CD4-positive, CD25-positive, alpha-beta regulatory T cell (primary cell): ENCODE measurements at places on chromosomes 3 and 15.

- peaks cover 4% of the 10 kb centered on the region for H3K4me1 ChIP-seq
- no peaks in the 10 kb centered on the region for H3K36me3 ChIP-seq
- no peak for DNase-seq
- H3K27me3 ChIP-seq: no peaks in the 10 kb centered on the region
Observed at GRCh38 chr3:11713171-11713570, 69.5 kb upstream of the VGLL4 start.

DNA sequence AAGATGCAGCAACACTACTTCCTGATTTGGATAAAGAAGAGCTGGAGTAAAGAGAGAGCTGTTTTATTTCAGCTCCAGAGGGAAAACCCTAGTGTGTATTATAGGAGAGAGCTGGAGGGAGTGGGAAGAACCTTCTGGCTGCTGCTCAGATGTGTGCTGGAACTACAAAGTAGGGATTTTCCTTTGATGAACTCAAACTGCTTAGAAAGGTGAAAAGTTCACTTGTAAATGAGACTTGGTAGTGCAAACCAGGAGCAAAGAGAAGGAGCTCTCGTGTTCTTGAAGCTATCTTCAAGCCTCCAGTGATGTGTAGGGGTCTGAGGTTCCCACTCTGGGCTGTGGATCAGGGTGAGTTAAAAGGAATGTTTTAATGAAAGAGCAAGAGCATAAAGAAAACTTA, 110.4 kb downstream of the EDEM1 start:
- DNase-seq: no peak
- H3K27ac ChIP-seq: no peak overlapping the region
- no peak overlapping the region for H3K4me3 ChIP-seq
- H3K36me3 ChIP-seq: no peaks in the 10 kb centered on the region
- no peaks in the 10 kb centered on the region for H3K4me1 ChIP-seq

GRCh38 chr15:84934942-84935729, 46.5 kb upstream of the PDE8A start:
- DNase-seq: no peak
- no peaks in the 10 kb centered on the region for H3K27me3 ChIP-seq
- H3K4me3 ChIP-seq: no peak overlapping the region

DNA sequence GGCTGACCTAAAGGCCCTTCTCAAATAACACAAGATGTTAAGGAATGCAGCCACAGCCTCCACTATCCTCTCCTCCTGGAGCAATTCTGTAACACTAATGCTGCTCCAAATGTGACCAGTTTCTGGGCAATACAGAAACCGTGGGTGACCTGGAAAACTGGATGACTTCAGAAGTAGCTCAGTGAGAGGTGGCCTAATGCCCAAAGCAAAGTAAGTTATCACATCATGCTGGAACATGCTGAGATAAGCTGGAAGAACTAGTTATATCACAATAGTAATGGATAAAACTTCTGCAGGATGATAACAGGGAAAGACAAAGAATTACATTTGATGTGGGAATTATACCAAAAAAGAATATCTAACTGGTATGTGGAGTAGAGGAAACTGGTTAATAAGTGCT, 72.0 kb downstream of the DHX30 start:
- no peak overlapping the region for H3K27ac ChIP-seq
- no peak overlapping the region for H3K4me3 ChIP-seq
- no peaks in the 10 kb centered on the region for H3K4me1 ChIP-seq
- no peak for DNase-seq
- no peaks in the 10 kb centered on the region for H3K27me3 ChIP-seq

GRCh38 chr3:179020112-179020511, 51.5 kb downstream of the ZMAT3 start:
- H3K4me1 ChIP-seq: peaks cover 5% of the 10 kb centered on the region
- H3K4me3 ChIP-seq: no peak overlapping the region
- peaks cover 4% of the 10 kb centered on the region for H3K36me3 ChIP-seq
- DNase-seq: no peak

DNA sequence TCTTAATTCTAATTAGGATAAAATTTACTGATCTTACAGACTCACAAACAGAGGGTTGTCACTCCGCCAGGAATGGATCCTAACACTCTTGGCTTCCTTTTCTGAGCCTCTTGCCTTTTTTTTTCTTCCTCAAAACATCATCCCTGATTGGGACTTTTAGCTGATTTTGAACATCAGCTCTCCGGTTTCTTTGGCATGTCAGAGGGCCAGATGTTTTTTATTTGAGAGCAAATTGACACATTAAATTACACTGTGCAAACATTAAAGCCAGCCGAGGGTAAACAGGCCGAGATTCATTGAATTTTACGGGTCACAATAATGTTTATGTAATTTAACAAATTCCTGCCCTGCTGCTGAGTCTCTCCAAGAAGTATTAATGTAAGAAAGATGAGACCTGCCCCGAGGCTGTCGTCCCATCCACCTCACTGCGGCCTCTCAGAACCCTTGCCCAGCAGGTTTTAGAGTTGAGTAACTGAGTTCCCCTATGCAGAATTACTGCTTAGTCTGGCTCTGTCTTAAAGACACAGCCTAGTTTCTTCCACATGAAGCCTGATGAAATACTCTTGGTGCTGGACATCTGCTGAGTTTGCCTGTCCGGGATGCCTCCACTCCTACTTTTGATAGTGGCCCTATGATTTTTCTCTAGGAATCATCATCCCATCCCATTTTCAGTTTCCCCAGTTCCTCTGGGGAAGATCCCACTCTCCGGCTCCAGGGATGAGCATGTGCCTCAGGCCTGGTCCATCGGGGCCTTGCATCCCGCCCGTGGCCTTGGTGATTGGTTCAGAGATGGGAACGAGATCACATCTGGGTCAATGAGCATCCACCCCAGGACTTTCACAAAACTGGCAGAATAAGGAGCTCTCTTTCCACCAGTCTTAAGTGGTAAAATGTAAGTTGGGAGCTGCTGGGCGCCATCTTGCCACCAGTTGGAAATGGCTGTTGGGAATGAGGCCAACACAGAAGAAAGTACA, 226.6 kb upstream of the TLE3 start:
- H3K36me3 ChIP-seq: no peaks in the 10 kb centered on the region
- H3K27me3 ChIP-seq: no peaks in the 10 kb centered on the region
- no peak overlapping the region for H3K4me3 ChIP-seq

GRCh38 chr15:58257776-58258325, 119.7 kb downstream of the AQP9 start:
- H3K27me3 ChIP-seq: peaks cover 1% of the 10 kb centered on the region
- H3K4me3 ChIP-seq: no peak overlapping the region
- no peaks in the 10 kb centered on the region for H3K36me3 ChIP-seq

DNA sequence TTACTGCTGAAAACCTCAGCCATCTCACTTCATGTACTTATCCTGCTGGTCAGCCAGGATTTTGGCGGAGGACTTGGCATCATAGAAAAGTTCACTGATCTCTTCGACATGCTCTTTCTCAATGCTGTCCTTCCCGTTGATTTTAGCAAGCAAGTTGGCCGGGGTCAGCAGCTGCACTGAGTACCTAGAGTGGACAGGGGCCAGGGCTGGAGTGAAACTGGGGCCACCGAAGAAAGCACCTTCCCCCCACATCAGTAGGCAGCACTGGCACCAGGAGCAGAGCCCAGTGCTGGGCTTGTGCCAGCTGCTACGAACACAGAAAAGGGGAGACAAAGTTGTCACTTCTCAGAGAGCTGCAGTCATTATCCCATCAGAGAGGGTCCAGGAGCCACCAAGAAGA, 29.0 kb downstream of the SEC61A1 start:
- peaks cover 70% of the 10 kb centered on the region for H3K36me3 ChIP-seq
- H3K4me1 ChIP-seq: peaks cover 10% of the 10 kb centered on the region
- no peaks in the 10 kb centered on the region for H3K27me3 ChIP-seq
- no peak overlapping the region for H3K4me3 ChIP-seq
- DNase-seq: no peak

- H3K36me3 ChIP-seq: peaks cover 26% of the 10 kb centered on the region
- no peaks in the 10 kb centered on the region for H3K27me3 ChIP-seq
- no peak overlapping the region for H3K27ac ChIP-seq
- peaks cover 11% of the 10 kb centered on the region for H3K4me1 ChIP-seq
- no peak overlapping the region for H3K4me3 ChIP-seq
Observed at GRCh38 chr15:99709243-99709986, 23.8 kb downstream of the LYSMD4 start.

GRCh38 chr3:45962033-45962432, 18.8 kb downstream of the CXCR6 start:
- peak overlapping the region; percentile 71 for H3K27ac ChIP-seq
- H3K4me3 ChIP-seq: no peak overlapping the region
- peaks cover 58% of the 10 kb centered on the region for H3K4me1 ChIP-seq
- H3K36me3 ChIP-seq: peaks cover 84% of the 10 kb centered on the region
- H3K27me3 ChIP-seq: no peaks in the 10 kb centered on the region
- no peak for DNase-seq

GRCh38 chr3:117798221-117798620, 1088.6 kb downstream of the TUSC7 start:
- H3K27ac ChIP-seq: no peak overlapping the region
- no peaks in the 10 kb centered on the region for H3K4me1 ChIP-seq
- H3K4me3 ChIP-seq: no peak overlapping the region
- DNase-seq: no peak
- H3K36me3 ChIP-seq: no peaks in the 10 kb centered on the region
- no peaks in the 10 kb centered on the region for H3K27me3 ChIP-seq

- no peaks in the 10 kb centered on the region for H3K27me3 ChIP-seq
- DNase-seq: no peak
- H3K4me1 ChIP-seq: peaks cover 33% of the 10 kb centered on the region
Observed at GRCh38 chr3:129435367-129435766, 4.4 kb downstream of the MBD4 start.

- peaks cover 34% of the 10 kb centered on the region for H3K27me3 ChIP-seq
- no peak within 1 kb of the TSS for H3K27ac ChIP-seq
- DNase-seq: no peak
- no peaks in the 10 kb centered on the region for H3K4me1 ChIP-seq
- no peaks in the 10 kb centered on the region for H3K36me3 ChIP-seq
Observed at GRCh38 chr3:11154036-11154952, at the start of gene HRH1. Gene HRH1 (plus strand): TSS chr3:11154493. CDS start chr3:11259038, 104,545 bp downstream.

- no peak overlapping the region for H3K27ac ChIP-seq
- H3K27me3 ChIP-seq: no peaks in the 10 kb centered on the region
- H3K4me1 ChIP-seq: no peaks in the 10 kb centered on the region
- no peak for DNase-seq
- no peak overlapping the region for H3K4me3 ChIP-seq
Observed at GRCh38 chr3:13504161-13504831, 24.2 kb downstream of the HDAC11 start.
